Glomerular endothelial cell (primary cell): ENCODE measurements at places on chromosomes 3 and 15.

- DNase-seq, result no peak
Measured at GRCh38 chr15:36844534-36844998, 255.8 kb downstream of the MEIS2 start.

GRCh38 chr3:171307988-171308387 lies 152.2 kb downstream of the TNIK start:
- no peak for DNase-seq

- DNase-seq, result no peak
Measured at GRCh38 chr3:88678747-88679146, 428.7 kb upstream of the EPHA3 start.

GRCh38 chr3:13548696-13549622 lies at the start of gene FBLN2:
Gene FBLN2, plus strand, starts transcription at chr3:13549125. Its CDS starts 21,231 bp downstream, at chr3:13570356.
- no peak for DNase-seq

DNA sequence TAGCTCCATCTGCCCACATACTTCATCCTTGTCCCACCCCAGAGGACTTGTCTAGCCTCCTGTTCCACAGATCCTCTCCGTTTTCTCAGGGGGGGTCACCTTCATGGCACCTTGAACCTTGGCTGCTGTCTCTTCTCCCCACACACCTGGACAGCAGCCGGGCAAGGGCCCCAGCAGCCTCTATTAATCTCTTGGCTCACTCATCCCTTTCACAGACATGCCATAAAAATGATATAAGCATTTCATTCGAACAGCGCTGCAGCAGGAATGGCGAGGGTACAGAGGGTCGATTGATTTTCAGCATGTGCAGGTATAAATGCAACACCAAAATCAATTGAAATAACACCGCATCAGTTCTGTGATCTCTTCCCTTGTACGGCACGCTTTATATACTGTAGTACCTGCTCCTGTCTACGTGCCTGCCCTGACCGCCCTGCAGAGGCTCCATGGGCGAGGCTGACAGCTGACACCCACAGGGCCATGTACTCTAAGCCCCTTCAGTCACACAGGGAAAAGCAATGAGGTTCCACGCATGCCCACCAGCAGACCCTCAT lies 209.9 kb downstream of the NTRK3 start:
- no peak for DNase-seq

DNA sequence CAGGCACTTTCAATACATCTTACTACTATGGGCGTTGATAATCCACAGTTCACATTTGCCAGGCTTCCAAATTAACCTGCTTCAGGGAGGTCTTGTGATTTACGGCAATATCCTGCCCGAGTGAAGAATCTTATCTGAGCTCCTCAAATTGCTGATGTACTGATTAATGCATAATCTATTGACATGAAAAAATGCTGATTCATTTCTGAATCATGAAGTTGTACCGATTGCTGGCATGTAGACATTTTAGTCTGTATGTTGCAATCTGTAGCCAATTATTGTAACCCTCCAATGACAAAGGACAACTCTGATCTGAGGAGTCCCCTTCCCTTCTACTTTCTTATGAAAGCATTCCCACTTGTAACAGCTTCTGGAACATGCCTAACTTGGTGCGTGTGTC lies 97.2 kb downstream of the SEC22A start:
- no peak for DNase-seq

DNA sequence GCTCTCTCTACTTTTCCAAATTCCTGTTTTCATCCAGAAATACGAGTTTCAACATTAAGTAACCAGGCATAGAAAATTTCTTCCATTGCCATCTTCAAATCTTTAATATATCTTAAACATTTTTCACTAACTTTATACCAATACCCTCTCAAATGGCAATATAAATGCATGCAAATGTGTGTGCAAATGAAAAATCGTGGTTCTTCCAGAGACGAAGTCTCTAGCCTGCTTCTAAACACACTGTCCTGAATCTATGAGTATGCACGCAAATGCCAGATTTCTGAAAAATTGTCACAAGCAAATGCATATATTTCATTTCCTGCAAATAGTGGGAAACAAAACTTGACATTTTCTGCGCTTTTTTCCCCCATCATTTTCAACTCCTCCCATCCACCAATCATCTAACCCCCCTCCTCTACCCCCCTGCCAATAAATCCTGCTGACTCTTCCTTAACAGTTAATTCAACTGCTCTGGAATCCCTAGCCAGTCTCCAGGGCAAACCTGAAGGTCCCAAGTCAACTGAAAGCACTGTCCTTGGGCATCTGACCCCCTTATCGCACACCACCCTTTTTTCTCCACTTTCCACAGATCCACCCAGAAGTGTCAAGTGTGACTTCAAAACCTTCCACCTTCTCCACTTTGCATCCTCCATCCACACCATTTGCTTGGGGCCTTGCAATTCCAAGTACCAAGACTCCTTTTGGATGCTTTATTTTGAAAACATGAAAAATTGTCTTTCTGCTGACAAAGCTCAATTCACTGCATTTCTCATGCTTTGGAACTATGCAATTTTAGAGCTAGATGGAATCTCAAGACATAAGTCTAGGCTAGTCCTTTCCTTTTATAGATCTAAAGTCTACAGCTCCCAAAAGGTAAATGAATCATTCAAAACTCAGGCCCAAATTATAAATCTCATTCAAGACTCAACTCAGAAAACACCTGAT lies 144.7 kb downstream of the OSBPL10 start:
- no peak for DNase-seq

GRCh38 chr3:34300621-34301020 lies 502.2 kb downstream of the PDCD6IP start:
- DNase-seq, result no peak

- DNase-seq, result no peak
Measured at GRCh38 chr15:96058103-96058851, 272.2 kb upstream of the NR2F2 start.
